NCI-H1092 (cell line): ENCODE measurements at places on chromosomes 11 and 22.

DNA sequence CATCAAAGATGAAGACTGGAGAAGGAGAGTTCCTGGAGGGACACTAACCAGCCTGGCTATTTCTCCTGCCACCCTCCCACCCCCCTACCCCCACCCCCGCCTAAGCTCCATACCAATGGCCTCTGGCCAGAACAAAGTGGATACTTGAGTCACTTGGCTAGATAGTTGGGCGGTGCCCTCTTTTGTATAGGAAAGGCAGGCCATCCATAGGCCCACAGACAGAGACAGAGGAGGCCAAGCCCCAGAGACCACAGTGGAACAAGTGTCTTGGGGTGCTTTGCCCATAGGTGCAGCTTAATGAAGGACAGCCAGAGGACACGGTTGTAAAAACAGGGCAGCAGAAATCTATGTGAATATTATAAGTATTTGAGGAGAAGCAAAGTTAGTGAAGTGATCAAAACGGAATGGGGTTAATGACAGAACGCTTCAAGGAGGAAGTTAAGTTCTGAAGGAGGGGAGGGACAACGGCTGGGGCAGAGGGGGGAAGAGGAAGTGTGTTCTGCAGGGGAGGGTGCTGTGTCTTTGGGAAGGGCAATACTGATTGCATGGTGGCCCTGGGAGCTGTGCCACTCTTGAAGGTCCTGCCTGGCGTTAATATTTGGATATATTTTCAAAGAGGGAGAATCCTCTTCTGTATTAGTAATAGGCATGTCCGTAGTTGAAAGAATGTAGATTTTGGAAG is 32.7 kb downstream of the FLI1 start:
- no peak for DNase-seq

DNA sequence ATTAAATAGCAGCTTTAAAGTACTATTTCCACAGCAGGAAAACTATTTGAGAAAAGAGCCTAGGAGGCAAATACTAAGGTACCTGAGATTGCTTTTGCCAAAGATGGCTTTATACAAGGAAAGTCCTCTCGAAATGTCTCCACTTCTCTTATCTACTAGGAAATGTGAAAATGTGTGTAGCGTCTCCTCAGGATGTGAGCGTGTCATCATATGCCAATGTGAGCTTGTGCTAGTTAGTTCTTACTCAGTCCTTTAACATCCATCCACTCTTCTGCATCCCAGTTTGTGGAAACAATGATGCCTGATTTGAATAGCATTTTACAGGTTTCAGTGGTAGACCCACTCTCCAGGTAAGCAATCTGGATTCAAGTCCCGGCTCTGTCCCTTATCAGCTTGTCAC is 421.0 kb downstream of the DYNC2H1 start:
- no peak for DNase-seq

DNA sequence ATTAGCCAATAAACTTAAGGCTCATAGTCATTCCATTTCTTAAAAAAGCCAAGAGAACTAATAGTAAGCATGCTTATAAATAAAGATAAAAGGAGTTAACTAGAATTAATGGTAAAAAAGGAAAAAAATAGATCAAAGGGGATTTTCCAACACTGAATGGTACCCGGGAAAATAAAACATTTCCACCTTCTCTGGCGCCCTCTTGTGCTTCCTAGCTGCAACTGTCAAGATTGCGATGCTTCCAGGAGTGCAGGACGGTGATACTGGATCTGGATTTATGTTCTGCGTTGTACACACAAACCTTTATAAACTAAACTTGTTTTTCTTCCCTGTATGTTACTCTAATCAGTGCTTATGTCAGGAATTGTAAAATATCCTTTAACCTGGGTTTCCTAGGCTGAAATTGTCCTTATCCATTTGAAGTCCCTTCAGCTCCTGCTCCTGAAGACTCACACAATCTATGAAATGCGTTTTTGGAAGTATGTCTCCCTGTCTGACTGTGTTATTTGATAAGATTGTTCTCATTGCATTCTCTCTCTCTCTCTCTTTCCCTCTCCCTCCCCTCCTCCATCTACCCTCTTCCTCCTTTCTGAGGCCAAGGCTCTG is 9.6 kb upstream of the HTATIP2 start:
- peak; percentile 31 for DNase-seq

GRCh38 chr11:67056267-67057204 is at the start of gene RHOD:
RHOD (plus strand) TSS chr11:67056847; CDS start chr11:67056903, 56 bp downstream.
- DNase-seq = no peak

DNA sequence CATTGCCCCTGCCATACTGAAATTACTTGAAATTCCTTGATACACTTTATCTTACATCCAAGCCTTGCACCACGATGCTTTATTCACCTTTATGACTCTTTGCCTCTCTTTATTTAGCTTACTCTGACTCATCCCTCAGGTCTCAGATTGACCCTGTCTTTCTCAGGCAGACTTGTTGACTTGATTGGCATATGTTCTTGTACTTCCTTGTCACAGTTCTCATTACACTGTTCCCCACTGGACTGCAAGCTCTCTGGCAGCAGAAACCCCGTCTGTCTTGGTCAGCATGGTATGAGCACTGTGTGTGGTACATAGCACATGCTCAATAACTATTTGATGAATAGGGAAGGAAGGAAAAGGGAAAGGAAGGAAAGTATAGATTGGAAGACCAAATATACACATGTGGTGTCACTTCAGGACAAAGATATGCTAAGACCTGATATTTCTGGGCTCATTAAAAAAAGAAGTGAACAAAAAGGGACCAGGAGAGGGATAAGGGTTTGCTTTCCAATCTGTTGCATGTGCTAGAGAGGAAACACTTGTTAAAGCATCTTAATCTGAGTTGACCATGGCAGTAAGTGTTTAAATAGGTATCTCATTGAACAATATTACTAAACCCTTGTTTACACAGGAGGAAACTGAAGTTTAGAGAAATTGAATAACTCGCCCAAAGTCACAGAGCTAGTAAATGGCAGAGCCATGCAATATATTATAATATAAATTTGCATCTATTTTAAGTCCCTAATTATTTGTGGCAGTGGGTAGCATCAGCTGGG is 7.2 kb downstream of the LYVE1 start:
- DNase-seq = no peak
